ENCODE measurements at places on chromosomes 11 and 22.

GRCh38 chr22:20865875-20866445, 7.2 kb downstream of the SNAP29 start:
- H3K36me3 ChIP-seq: peaks cover 65% of the 10 kb centered on the region
- no peak overlapping the region for H3K4me3 ChIP-seq
- H3K27ac ChIP-seq: no peak overlapping the region
- no peak for DNase-seq
- H3K27me3 ChIP-seq: no peaks in the 10 kb centered on the region
- peaks cover 44% of the 10 kb centered on the region for H3K4me1 ChIP-seq

DNA sequence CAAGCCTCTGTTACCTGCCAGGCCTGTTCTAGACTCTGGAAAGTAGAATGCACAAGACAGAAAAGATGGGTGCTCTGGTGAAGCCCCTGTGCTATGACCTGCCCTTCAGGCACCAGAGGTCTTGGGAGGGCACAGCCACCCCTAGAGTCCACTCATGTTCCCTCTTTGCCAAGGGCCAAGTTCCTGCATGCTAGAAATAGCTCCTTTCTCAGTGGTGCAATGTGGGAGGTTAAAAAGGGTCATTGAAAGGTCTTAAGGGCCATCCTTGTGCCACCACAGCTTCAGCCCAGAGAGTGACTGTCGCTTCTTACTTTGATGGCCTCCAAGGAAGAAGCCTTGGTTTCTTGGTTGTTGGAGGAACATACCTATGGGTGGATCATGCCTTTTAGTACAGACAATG, 84.6 kb upstream of the PARVA start:
- no peak for DNase-seq
- H3K4me1 ChIP-seq: peaks cover 12% of the 10 kb centered on the region
- H3K4me3 ChIP-seq: no peak overlapping the region
- H3K36me3 ChIP-seq: no peaks in the 10 kb centered on the region

DNA sequence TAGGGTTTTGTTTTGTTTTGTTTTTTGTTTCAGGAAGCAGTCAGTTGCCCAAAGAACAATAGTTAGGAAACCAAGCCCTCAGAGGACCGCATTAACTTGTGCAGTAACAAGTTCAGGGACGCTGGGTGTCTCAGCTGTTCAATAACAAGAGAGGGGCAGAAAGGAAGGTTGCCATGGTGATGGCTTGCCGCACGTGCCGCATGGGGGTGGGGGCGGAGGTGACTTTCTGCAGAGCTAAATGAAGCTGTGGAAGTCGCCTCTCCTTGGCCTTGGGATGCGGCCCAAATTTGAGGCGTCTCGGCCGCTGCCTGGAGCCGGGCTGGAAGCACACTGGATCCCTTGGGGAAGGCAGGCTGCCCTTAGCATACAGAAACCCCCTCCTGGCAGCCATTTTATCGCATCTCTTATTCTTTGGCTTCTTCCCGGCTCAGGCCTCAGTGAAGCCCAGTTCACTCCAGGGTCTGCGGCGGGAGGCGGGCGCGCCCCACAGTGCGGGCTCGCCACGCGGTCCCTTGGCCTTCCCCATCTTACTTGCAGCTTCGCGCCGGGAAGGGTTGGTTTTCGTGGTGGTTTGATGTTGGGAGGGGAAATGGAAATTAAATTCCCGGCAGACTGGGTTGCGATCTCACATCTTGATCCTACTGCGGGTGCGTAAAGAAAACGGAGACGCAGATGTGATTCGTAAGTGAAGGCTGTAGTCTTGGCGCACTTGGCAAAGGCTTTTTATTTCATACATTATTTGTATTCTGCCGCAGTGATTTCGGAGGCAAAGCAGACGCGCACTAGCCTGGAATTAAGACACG, 94.3 kb downstream of the SLC17A6 start:
- no peak overlapping the region for H3K27ac ChIP-seq
- peaks cover 33% of the 10 kb centered on the region for H3K27me3 ChIP-seq
- no peaks in the 10 kb centered on the region for H3K36me3 ChIP-seq

GRCh38 chr11:108609682-108610081, 16.1 kb upstream of the EXPH5 start:
- H3K36me3 ChIP-seq: no peaks in the 10 kb centered on the region
- no peaks in the 10 kb centered on the region for H3K4me1 ChIP-seq
- DNase-seq: no peak
- no peak overlapping the region for H3K4me3 ChIP-seq
- H3K27me3 ChIP-seq: peaks cover 10% of the 10 kb centered on the region

GRCh38 chr11:113286509-113287497, 27.6 kb upstream of the TTC12 start:
- no peaks in the 10 kb centered on the region for H3K4me1 ChIP-seq
- H3K27me3 ChIP-seq: no peaks in the 10 kb centered on the region
- no peaks in the 10 kb centered on the region for H3K36me3 ChIP-seq

DNA sequence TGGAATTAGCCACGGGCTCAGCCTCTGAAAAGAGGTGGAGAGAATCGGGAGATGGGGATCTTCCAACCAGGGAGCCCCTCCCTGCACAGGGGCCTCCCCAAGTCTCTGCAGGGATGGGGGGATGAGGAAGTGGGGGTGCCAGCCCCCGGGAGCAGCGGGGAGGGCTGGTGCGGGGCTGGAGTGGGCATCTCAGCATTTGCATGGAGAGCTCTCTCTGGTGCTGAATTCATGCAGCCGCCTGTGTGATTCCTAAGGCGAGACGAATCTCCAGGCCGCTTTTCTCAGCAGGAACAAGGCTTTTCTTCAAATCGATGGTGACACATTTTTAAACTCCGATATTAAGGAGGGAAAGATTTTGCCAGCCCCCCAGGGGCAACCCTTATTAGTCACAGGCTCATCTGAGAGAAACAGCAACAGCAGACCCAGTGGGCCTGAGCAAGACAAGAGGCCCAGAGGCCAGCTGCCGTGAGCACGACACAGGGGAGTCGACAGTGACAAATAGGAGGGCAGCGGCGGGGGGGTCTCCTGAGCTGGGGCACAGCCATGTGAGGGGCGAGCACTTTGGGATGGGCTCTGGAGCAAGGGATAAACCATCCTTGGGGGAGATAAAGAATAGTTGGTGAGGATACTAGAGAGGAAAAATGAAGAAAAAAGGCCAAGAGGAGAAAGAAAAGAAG, 29.0 kb downstream of the MACROD1 start:
- no peak overlapping the region for H3K4me3 ChIP-seq
- H3K36me3 ChIP-seq: no peaks in the 10 kb centered on the region
- no peak overlapping the region for H3K27ac ChIP-seq
- H3K27me3 ChIP-seq: no peaks in the 10 kb centered on the region
- no peaks in the 10 kb centered on the region for H3K4me1 ChIP-seq

DNA sequence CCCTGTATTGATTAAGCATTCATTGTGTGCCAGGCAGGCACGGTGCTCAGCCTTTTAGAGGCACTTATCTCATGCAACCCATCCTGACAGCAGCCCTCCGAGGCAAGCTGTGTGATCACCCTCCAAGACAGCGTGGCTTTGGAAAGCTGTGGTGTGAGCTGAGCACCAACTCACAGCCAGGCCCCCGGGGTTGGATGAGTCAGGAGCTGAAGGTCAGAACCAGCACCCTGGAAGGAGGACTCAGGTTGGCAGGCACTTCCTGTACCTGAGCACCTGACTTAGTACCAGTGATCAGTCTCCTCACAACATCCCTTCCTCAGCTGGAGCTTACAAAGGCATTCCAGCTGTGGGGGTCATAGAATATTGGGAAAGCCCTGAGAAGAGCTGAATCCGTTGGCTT, 9.0 kb downstream of the PATZ1 start:
- H3K27ac ChIP-seq: peak overlapping the region; percentile 86
- no peaks in the 10 kb centered on the region for H3K27me3 ChIP-seq
- H3K36me3 ChIP-seq: peaks cover 96% of the 10 kb centered on the region
- DNase-seq: no peak
- no peak overlapping the region for H3K4me3 ChIP-seq

GRCh38 chr11:126781942-126782341, 218.6 kb downstream of the KIRREL3 start:
- no peak for DNase-seq
- no peak overlapping the region for H3K27ac ChIP-seq
- no peaks in the 10 kb centered on the region for H3K36me3 ChIP-seq
- H3K4me1 ChIP-seq: no peaks in the 10 kb centered on the region
- H3K4me3 ChIP-seq: no peak overlapping the region
- H3K27me3 ChIP-seq: peaks cover 8% of the 10 kb centered on the region

Data from activated T-cell treated with anti-CD3 and anti-CD28 coated beads, Interleukin-2, amount 50 U/mL, for 24 hours (primary cell).